A549 treated with Hydrocortisone at 1 μM for 4 hours (cell line): ENCODE measurements at places on chromosomes 1 and 21. TPM values are rescaled to one million over a fixed set of nuclear protein-coding genes. Genes with fewer than 3 reads are reported as not detected.

Gene TLCD4
- total RNA-seq, result 7.7 to 12.5 TPM (median 10.4 TPM) in 5 replicates

Gene TMEM269
- 0.03 to 0.15 TPM (median 0.09 TPM) in 5 replicates for total RNA-seq

Gene CITED4
- 38.6 to 112 TPM (median 97.2 TPM) in 5 replicates for total RNA-seq

Gene C21orf91
- 1.6 to 2.5 TPM (median 2.1 TPM) in 5 replicates for total RNA-seq

Gene CHI3L2
- total RNA-seq, result 0.25 to 1.1 TPM (median 0.44 TPM) in 5 replicates

Gene FNBP1L
- total RNA-seq, result 18.6 to 32.6 TPM (median 25.9 TPM) in 5 replicates

Gene GLIS1
- total RNA-seq, result 0.08 to 0.12 TPM (median 0.09 TPM) in 4 of 5 replicates, not detected in the other

Gene SPRR2G
- total RNA-seq, result not detected in 5 replicates

Gene GJB3
- 9.6 to 17.9 TPM (median 13.4 TPM) in 5 replicates for total RNA-seq

Gene FMO4
- 0.27 to 0.67 TPM (median 0.43 TPM) in 5 replicates for total RNA-seq

Gene RGS18
- not detected in 5 replicates for total RNA-seq

Gene SFT2D2
- total RNA-seq, result 12.9 to 21.9 TPM (median 14.1 TPM) in 5 replicates

Gene CR1
- total RNA-seq, result not detected in 5 replicates

Gene PLA2G2A
- total RNA-seq, result not detected in 5 replicates

Gene ZNF593OS
- 0.25 to 0.49 TPM (median 0.26 TPM) in 4 of 5 replicates, not detected in the other for total RNA-seq

Gene PALMD
- 0.13 to 0.31 TPM (median 0.27 TPM) in 5 replicates for total RNA-seq
